Mesenteric fat pad (tissue), 1 donor: ENCODE measurements at places on chromosomes 12 and 14. TPM values are rescaled to one million over a fixed set of nuclear protein-coding genes. Genes with fewer than 3 reads are reported as not detected.

DNA sequence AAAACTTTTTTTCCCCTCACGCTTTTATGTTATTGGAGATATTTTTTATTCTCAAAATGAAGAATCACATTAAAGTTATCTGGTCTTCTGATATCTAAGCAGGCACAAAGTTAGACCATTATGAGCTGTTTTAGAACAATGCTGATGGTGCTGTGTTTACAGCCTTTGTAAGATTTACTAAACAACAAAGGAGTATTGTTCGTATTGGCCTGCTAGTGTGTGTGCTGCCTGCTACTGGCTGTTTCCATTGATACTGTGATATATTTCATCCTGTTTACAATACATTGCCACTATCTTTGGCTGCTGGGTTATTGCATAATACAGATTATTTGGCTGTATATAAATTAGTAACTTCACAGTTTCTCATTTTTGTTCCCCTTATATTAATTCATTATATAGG lies 220.8 kb downstream of the ITPR2 start:
- DNase-seq, result no peak

- DNase-seq, result no peak
Observed at GRCh38 chr12:124231980-124232653, 62.8 kb upstream of the RFLNA start.

- DNase-seq, result no peak
Observed at GRCh38 chr12:104632724-104633201, 176.0 kb downstream of the CHST11 start.

- no peak for DNase-seq
Observed at GRCh38 chr12:11233532-11233931, 36.0 kb downstream of the PRB3 start.

DNA sequence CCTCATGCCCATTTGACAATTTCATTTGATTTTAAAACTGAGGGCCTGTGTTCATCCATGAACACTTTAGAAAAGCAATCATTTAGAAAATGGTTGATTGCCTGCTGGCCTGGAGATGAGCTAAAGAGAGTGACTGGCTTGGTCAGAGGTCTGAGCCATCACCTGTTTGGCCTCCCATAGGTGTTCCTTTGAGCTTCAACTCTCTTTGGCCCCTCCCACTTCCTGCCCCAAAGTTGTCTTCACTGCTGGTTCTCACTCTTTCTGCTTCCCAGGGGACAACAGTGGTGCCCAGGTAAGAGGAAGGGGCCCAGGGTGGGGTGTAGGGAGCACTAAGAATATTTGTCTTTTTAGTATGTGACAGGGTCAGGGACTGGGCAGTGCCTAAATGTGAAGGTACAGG lies 4.9 kb upstream of the TCP11L2 start:
- DNase-seq, result no peak

GRCh38 chr12:31973818-31974217 lies 14.6 kb downstream of the RESF1 start:
- DNase-seq, result no peak

GRCh38 chr12:51914034-51914923 lies 7.0 kb downstream of the ACVRL1 start:
- peak; percentile 89 for DNase-seq

- no peak for DNase-seq
Observed at GRCh38 chr14:63710497-63710896, 17.4 kb downstream of the SGPP1 start.

TSPAN19 gene
- not detected for total RNA-seq

NUBPL gene
- total RNA-seq, result 15.0 TPM

AVPR1A gene
- 12.1 TPM for total RNA-seq

RPGRIP1 gene
- total RNA-seq, result 0.80 TPM
